ENCODE measurements at places on chromosomes 11 and 22.

DNA sequence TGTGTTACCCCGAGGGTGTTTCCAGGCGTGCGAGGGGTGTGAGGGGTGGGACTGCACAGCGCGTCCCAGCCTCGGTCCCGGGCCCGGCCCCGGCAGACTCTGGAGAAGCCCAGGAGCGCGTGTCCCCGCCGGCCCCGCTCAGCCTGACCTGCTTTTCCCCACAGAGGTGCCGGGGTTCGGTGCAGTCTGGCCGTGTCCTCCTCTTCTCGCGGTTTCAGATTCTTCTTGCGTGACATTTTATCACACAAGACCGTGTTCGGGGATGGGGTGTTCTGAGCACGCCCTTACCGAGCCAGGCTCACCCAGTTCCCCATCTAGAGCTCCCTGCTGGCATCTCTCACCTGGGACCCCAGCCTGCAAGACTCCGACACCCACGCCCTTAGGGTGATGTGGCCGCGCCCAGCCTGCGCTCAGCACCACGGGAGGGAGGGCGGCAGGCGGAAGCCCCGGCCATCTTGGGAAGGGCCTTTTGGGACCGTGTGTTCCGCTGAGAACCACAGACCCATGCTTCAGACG is 775.6 kb downstream of the BRD1 start:
- ATAC-seq, result no peak

DNA sequence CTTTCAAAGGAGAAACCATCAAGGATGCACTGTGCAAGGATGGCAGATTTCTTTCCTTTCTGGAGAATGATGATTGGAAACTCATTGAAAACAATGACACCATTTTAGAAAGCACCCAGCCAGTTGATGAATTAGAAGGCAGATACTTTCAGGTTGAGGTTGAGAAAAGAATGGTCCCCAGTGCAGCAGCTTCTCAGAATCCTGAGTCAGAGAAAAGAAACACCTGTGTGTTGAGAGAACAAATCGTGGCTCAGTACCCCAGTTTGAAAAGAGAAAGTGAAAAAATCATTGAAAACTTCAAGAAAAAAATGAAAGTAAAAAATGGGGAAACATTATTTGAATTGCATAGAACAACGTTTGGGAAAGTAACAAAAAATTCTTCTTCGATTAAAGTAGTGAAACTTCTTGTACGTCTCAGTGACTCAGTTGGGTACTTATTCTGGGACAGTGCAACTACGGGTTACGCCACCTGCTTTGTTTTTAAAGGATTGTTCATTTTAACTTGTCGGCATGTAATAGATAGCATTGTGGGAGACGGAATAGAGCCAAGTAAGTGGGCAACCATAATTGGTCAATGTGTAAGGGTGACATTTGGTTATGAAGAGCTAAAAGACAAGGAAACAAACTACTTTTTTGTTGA is 9.8 kb downstream of the FAM111A start:
- no peak for ATAC-seq

DNA sequence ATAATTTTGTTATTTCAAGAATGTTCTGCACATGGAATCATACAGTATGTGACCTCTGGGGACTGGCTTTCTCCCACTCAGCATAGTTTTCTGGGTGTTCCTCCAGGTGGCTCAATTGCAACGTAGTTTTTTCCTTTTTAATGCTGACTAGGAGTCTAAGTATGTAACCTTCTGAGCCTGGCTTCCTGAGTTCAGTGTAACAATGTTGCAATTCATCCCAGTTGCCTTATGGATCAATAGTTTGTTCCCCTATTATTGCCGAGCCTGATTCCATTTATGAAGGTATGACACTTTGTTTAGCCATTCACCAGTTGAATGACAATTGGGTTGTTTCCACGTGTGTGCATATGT is 128.3 kb downstream of the CRYBB2 start:
- no peak for ATAC-seq

DNA sequence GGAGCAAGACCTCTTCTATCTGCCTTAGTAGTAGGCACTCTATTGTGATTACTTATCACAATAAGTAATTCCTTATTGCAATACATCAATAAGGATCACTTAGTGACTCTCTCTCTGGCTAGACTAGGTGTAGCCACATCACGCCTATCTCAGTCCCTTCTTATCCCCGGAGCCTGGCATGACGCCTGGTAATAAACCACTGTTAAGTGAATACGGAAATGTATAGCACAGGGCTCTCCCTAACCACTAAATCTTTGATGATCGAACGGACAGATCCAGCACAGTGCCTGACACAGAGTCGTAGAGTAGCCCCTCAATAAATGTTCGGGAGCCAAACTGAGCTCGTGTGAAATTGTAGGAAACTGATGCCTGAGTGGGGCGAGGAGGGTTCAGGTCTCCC is 143.3 kb downstream of the FBXO7 start:
- no peak for ATAC-seq

GRCh38 chr22:36442506-36443197 is 38.8 kb downstream of the TXN2 start:
- ATAC-seq, result no peak

GRCh38 chr11:74321487-74322188 is 10.2 kb upstream of the P4HA3 start:
- ATAC-seq, result no peak

DNA sequence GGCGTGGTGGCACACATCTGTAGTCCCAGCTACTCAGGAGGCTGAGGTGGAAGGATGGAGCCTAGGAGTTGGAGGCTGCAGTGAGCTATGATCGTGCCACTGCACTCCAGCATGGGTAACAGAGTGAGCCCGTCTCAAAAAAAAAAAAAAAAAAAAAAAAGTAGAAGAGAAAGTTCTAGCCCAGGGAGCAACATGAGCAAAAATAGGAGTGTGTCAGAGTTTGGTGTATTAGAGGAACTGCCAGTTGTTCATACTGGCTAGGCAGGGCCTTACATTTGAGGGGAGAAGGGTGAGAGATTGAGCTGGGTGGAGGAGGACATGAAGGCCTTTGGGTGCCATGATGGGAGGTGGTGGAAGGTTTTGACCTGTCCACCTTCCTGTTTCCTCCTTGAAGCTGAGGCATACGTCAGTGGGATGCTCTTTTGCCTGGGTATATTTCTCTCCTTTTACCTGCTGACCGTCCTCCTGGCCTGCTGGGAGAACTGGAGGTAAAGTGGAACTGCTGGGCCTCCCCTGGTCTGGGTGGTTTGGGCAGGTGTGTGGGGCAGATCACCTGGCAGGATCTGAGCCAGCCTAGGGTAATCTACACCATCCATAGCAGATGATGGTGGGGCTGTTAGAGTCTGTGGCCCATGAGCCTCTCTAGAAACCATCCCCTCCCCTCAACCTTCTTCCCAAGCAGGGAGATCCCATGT is 7.3 kb downstream of the SIDT2 start:
- no peak for ATAC-seq

DNA sequence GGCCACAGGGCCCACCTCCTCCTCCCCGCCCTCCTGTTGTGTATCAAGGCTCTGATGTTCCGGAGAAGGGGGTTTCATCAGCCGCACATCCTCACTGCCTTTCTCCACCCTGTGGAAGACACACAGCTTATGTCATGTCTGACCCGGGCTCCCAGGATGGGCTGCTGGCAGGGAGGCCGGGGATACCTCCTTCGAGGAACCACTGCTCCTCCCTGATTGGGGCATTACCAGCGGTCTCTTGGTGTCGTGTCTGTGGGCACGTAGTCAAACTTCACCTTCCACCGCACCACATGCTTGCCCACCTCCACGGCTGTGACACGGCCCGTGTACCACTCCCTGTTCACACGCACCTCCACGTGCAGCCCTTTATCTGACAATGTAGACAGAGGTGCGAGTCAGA is 35.9 kb downstream of the MORC2 start:
- ATAC-seq, result no peak

DNA sequence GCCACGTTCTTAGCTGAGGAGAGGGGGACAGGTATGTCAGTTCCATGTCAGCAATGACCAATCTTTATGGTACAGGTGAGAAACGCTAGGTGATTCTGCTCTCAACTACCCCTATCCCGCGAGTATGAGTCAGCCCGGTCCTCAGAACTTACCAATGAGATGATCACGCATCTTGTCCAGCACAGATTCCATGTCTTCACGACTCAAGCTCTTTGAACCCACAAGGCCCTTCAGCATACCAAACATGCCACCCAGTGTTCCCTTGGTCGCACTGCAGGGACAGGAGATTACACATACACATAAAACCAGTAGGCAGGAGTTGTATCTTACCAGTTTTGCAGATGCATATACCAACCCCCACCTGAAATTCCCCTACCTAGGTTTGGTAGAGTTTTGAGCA is 2.9 kb downstream of the SRPRA start:
- ATAC-seq, result no peak

- no peak for ATAC-seq
These were observed 61.1 kb downstream of the CACNA1I start for GRCh38 chr22:39631381-39632286.

- ATAC-seq, result no peak
These were observed 68.9 kb downstream of the MTMR3 start for GRCh38 chr22:29951791-29952413.

DNA sequence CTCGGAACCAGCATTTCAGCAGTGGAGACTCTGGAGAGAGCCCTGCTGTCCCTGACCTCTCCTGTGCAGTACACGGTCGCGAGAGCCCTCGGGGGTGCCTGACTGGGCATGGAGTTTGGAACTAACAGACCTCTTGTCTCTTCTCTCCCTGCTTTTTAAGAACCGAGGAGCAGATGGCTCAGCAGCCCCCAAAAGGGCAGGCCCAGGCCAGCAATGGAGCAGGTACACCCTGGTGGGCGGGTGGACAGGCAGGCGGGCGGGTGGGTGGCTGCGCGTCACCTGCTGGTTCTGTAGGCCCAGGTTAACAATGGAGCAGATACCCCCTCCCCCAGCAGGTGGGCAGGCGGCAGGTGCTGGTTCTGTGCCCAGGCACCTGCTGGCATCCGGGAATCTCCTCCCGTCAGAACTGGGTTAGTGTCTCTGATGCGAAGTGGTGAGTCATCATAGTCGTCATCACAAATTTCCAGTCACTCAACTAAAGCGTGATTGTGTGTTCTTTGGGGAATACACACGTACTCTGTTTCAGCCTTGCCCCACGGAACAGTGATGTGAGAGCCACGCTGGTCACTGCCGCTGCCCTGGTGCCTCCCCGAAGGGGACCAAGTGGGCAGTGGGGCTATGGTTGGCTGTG is 41.1 kb downstream of the GRAMD4 start:
- ATAC-seq, result peak; percentile 58

DNA sequence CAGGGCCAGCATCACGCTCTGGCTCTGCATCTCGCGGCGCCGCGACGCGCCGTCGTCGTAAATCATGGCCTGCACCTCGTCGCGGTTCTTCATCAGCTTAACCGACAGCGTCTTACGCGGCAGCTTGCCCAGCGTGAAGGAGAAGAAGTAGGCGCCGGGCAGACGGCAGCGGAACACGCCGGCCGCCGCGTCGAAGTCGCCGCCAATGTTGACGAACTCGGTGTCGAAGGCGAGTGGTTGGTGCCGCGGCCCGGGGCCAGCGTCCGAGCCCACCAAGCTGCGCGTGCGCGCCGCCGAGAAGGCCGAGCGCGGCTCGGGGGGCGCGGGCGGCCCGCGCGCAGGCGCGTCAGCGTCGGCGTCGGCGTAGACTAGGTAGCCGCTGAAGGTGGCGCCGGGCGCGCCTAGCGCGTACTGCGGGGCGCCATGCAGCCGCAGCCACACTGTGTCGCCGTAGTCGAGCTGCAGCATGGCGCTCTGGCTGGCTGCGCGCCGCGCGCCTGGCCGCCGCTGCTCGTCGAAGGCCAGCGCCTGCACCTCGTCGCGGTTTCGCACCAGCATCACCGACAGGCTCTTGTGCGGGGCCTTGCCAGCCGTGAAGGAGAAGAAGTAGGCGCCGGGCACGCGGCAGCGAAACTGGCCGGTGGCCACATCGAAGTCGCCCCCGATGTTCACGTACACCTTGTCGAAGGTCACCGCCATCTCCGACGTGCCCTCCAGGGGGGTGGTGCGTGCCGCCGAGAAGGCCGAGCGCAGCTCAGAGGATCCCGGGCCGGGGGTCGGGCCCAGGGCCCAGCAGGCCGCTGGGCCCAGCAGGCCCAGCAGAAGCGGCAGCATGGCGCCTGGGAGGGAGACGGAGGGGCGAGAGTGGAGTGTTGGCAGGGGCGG is 3.7 kb downstream of the FAM180B start:
- no peak for ATAC-seq

DNA sequence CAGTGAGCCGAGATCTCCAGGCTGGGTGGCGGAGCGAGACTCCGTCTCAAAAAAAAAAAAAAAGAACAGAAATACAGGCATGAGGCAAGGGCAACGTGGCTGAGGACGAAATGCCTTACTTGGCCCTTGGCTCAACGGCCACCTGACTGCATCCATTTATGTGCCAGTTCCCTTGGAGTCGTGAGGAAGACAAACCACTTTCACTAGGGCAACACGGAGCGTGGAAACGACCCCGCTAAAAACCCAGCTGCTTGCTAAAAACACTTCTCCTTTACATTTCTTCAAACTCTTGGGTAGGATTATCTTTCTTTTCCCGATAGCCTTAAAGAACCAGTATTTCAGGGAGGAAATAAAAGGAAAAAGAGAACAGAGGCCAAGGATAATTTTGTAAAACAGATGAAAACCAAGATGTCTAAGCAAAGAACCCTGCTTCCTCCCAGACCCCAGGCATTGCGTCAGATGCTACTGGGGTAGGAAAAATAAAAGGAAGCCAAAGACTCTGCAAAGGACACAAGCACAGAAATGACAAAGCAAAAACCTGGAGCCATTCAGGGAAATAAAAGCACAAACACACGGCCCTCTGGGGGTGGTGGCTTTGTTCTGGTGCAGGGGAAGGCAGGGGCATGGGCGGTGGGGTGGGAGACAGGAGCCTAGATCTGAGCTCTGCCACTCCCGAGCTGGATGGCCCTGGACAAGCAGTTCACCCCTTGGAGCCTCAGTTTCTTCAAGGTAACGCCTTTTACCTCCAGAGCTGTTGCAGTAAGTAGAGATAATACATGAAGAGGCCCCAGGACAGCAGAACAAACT is 37.0 kb downstream of the PC start:
- no peak for ATAC-seq

DNA sequence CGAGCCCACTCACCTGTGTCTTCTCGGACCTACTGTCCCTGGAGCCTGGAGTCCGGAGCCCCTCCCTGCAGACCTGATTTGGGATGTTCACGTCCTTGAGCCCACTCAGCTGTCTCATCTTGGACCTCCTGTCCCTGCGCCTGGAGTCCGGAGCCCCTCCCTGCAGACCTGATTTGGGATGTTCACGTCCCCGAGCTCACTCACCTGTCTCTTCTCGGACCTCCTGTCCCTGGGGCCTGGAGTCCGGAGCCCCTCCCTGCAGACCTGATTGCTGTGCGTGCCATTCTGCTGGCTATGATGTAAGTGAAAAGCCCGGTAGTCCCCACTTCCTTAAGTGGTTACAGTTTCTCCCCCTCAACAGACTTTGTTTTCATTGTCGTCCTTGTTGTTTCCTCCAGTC is 867.1 kb downstream of the BRD1 start:
- ATAC-seq, result no peak

DNA sequence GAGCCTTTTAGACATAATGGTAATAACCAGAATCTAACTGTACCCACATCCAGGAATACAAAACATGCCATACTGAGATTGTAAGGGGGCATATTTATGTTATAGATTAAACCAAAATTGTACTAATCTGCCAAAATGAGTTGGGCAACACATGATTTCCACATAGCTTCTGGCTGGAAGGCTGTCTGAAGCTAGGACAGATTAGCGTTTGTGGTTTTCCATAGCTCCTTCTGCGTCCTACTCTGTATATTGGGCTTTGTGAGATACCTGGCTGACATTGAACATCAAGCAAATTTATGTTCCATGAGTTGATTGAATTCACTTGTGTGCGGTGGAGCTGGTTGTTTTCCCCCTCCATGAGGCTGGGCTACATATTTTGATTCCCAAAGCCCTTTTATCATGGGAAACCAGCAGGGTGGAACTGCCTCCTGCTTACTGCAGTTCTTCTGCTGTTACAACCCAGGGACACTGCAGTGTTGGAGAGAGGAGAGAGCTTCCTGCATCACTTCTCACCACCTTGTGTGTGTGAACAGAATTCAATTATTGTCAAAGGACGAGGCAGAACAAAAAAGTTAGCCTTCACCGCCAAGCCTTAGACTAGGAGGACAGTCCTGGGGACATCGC is 114.9 kb downstream of the C11orf91 start:
- no peak for ATAC-seq
